Pons (tissue), 1 donor: ENCODE measurements at places on chromosomes 1 and 21.

DNA sequence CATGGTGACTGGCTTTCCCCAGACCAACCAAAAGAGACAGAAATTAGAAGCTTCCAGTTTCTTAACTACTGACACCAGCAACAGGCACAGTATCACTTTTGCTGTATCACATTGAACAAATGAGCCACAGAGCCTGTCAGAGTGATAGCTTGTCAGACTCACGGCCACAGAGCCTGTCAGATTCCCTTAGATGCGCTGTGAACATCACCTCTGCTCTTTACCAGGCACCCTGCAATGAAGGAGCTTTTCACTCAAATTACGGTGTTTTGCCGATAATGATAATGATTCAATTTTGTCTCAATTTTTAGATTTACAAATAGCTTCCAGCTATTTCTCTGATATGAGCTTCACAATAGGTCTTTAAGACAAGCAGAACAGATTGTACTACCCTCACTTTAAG, 107.9 kb upstream of the GNG12 start:
- DNase-seq: no peak

- no peak for DNase-seq
These were observed 117.1 kb downstream of the ESRRG start for GRCh38 chr1:216606047-216606637.

- no peak for DNase-seq
These were observed 122.1 kb upstream of the KAZN start for GRCh38 chr1:14476170-14476955.

GRCh38 chr1:198544265-198544664, 3.8 kb upstream of the ATP6V1G3 start:
- no peak for DNase-seq

DNA sequence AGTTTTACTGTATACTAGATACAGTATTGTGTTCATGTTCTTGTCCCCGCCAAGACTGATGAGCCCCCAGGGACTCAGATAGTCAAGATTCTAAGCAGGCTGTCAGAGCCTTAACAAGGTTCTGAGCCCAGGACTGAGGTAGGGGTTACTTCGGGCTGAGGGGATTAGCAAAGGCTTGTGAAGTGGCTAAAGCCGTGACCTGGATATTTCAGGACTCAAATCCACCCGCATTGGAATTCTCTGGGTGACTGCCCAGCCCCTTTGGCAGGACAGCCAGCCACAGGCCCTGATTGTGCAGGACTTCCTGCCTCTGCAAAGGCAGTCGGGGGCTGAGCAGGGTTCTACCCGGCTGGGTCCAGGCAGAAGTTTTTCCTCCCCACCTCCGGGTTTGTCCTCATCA, at the start of gene PLA2G5:
TSS of gene PLA2G5 (plus strand) at position 321 of the 400 bp plus-strand sequence. CDS start 14,637 bp downstream, outside the sequence.
- DNase-seq: peak; percentile 24

GRCh38 chr1:54274448-54274847, 74.5 kb downstream of the MRPL37 start:
- no peak for DNase-seq

DNA sequence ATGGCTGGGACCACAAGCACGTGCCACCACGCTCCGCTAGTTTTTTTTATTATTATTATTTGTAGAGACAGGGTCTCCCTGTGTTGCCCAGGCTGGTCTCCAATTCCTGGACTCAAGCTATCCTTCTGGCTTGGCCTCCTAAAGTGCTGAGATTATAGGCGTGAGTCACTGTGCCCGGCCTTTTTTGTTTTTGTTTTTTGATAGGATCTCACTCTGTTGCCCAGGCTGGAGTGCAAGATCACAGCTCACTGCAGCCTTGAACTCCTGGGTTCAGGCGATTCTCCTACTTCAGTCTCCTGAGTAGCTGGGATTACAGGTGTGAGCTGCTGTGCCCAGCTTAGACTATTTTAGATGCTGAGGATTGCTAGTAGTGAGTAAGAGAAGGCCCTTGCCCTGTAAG, 11.8 kb upstream of the RNF11 start:
- no peak for DNase-seq

DNA sequence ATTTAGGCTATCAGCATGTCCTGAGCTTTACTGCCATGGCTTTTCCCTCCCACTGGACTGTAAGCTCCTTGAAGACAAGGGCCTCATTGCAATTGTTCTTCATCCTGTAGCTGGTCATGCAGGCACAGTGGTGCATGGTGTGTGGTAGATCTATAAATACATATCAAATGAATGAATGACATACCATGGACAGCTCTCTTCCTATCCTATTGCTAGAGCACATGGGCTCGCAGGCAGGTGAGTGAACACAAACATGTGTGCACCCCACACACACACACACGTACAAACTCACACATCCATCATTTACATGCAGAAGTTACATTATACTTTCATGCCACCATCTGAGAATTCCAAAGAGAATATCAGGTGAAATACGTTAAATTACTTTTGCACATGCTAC, 172.9 kb upstream of the RUNX1 start:
- no peak for DNase-seq

GRCh38 chr1:39761557-39762260, 9.4 kb downstream of the OXCT2 start:
- no peak for DNase-seq

DNA sequence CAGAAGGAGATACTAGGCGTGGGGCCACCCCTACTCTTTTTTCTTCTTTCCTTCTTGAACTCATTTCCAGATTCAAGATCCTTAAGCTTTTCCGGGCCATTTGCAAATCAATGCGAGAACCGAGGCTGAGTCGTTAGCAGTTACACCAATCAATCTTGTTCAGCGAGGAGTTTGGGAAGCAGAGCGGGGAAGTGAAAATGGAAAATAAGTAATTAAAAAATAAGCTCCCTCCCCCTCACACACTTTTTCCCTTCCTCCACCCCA, 1.7 kb upstream of the NEGR1 start:
- DNase-seq: peak; percentile 80
